Stimulated activated CD8-positive, alpha-beta memory T cell treated with anti-CD3 and anti-CD28 coated beads, Interleukin-7, amount 100 ng/mL, for 4 hours (primary cell): ENCODE measurements at places on chromosomes 4 and X.

DNA sequence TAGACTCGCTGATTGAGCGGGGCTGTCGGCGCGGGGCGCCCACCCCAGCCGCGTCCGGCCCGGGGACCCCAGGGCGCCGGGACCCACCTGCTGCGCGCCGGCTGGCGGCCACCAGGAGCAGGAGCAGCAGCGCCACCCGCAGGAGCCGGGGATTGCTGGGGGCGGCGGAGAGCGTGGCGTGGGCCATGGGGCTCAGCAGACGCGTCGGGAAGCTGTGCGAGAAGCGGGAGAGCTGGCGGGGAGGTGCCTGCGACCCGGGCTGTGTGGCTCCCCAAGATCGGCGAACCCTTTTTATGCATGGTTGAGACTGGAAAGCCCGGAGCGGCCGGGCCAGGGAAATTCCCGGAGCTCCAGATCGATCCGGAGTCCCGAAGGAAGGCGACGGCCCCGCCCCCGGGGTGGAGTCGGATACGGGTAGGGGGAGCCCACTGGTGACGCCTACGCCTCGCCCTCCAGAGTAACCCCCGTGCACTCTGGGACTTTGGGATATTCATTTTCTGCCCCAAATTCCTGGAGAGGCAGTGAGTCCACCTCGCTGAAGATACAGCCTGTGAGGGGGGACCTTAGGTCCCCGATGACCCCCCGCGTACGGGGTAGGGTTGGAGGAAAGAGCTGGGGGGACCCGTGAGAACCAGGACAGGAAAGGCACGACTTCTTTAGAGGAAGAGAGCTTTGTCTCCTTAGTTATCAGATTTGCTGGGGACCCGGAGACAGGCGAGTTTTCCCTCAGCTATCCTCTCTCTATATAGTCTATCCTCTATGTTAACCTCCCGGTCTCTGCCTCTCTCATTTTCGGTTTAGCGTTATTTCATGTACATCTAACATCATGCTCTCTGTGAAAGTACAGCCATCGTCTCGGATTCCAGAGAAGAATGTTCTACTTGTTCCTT, at the start of gene CXCL3:
CXCL3 (minus strand) TSS at position 265 of the 890 bp plus-strand sequence; CDS start at position 187, 78 bp downstream.
- DNase-seq, result no peak

DNA sequence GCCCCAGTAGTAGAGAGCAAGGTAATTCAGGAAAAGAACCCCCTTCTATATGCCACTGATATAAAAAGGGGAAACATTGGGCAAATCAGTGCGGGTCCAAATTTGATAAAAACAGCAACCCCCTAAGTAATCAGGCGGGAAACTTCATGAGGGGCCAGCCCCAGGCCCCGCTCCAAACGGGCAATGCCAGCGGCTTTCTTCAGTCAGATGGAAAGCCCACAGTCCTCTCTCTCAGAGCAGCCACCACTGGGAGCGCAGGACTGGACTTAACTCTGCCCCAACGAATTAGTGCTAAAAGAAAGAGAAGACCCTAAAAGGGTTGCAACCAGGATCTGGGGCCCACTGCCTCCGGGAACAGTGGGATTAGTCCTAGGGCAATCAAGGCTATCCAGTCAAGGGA, 9.9 kb downstream of the MAGEA11 start:
- no peak for DNase-seq

DNA sequence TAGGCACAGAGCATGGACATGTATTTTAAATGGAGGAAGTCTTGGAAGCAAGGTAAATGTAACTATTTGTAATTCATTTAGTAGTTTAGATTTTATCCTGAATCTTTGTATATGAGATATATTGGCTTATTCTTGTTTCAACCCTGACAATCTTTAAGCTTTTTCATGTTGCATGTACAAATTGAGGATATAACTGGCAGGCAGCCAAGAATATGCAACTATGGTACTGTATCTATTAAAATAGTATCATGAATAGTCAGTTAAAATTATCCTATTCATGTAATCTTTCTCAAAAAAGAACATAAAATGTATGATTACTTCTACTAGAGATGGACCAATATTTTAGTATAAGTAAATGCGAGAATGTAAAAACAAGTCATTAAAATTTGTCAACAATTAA, 1141.5 kb downstream of the PCDH18 start:
- no peak for DNase-seq

GRCh38 chr4:26308568-26308967, 12.2 kb upstream of the RBPJ start:
- no peak for DNase-seq

GRCh38 chr4:76373919-76374552, 46.9 kb downstream of the CCDC158 start:
- DNase-seq, result no peak
